Head of caudate nucleus (tissue), 42 donors: ENCODE measurements at places on chromosomes 4 and X.

- DNase-seq, result no peak
These were observed 146.8 kb downstream of the PTTG2 start for GRCh38 chr4:38106886-38107514.

DNA sequence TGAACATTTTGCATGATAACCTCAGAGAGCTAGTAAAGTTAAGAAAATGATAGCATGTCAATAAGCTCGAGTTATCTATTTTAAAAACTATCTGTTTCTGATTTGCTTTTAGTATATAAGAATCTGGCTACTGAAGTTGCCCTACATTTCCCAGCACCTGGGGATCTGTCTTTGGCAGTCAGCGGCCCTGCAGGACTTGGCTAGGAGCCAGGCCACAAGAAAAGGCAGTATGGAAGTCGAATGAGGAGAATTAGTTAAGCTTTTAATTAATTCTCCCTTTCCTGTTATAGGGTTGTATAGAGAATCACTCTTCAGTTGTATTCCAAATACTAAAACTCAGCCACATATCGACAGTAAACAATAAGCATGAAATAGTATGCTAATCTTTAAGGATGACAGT, 22.7 kb downstream of the POU4F2 start:
- DNase-seq, result no peak

DNA sequence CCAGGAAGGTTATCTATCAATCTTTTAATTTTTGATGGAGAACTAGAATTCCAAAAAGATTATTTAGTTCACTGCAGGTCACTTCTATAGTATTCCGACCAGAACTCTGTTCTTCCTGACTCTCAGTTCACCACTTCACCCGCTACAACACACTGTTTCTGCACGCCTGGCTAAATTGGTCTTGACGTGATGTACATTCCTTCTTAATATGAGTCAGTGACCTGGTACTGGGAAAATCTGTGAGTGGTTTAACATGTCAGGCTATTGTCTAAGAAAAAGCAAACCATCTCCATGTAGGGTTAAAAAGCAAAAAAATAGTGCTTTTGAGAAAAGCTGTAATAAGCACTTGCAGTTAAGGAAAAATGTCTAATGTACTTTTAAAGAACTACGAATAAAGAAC, 120.4 kb downstream of the NDST3 start:
- DNase-seq, result no peak

DNA sequence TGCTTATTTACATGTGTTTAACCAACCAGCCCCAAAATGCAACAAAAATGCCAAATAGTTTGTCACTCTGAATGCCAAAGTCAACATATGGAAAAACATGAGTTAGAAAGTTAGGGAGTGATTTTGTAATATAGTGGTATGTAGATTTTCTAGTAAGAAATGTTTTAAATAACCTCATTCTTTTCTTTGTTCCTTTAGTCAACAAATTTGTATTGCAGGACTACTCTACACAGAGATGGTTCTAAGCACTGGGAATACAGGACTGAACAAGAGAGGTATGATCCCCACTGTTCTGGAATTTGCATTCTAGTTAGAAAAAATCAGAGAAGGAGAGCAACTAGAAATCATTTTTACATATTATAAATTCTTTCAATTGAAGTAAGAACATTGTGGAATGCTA, 218.8 kb upstream of the ANXA10 start:
- no peak for DNase-seq

DNA sequence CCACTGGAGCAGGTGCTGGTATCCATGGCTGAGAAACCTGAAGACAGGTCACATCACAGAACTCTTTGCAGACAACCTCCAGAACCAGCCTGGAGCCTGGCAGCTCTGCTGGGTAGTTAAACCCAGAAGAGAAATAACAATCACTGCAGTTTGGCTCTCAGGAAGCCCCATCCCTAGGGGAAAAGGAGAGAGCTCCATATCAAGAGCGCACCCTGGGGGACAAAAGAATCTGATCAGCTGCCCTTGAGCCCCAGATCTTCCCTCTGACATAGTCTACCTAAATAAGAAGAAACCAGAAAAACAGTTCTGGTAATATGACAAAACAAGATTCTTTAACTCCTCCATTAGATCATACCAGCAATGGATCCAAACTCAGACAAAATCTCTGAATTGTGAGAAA, 823.2 kb upstream of the FRG1 start:
- no peak for DNase-seq

GRCh38 chr4:54226404-54227255, 2.5 kb upstream of the PDGFRA start:
- DNase-seq, result no peak

DNA sequence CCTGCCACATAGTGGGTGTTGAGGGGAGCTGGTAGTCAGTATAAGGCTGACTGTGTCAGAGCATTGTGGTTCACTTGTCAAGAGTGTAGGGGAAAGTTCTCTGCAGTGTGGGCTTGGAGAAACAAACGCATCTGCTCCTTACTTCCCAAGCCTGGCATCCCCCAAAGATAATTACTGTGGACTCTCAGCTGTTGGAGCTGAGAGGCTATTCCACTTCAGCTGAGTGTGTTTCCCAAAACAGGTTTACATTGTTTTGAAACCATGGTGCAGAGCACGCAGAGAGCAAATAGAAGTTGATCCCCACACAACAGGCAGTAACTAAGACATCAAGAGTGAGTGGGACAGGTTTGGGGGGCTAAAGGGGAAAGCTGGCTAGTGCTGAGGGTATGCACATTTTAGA, 181.0 kb upstream of the EOLA2 start:
- DNase-seq, result no peak

DNA sequence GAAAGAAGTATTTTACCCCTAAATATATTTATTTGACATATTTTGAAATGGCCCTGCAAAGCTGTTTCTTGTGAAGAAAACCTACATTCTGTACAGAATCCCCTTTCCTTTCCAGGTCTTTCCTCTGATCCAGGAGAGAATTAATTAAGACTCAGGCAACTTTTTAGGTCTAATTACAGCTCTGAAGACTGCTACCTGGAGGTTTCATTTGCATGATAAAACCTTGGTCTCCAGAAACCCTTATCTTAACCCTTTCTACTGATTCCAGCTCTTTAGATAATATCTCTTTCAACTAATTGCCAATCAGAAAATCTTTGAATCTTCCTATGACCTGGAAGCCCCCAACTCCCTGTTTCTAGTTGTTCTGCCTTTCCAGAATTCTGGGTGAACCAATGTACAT, 224.0 kb downstream of the FAM47A start:
- DNase-seq, result no peak

DNA sequence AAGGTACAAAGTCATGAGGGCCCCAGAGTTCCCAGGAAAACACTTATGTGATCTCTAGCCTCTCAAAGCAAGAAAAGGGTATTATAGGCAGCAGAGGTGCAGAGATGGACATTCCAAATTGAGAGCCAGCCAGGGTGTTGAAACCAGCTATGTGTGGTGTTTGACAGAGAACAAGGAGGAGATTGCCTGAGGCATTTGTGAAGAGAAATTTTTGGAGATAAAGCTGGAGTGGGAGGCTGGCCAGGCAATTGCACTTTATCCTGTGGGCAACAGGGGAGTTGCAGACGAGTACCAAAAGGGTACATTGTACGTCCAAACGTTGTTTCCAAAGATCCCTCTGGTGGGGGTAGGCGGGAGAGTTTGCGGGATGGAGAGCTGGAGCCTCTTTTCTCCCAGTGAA, 2.5 kb upstream of the GABRE start:
- no peak for DNase-seq
